ENCODE measurements at places on chromosomes 1 and 21. TPM values are rescaled to one million over a fixed set of nuclear protein-coding genes. Genes with fewer than 3 reads are reported as not detected.

GNG4 gene
- 1.8 TPM for total RNA-seq

BEND5 gene
- total RNA-seq: not detected

CDKN2C gene
- total RNA-seq: 12.7 TPM

LCE3D gene
- total RNA-seq: not detected

A3GALT2 gene
- not detected for total RNA-seq

NBPF6 gene
- not detected for total RNA-seq

INTS7 gene
- 9.6 TPM for total RNA-seq

STUM gene
- total RNA-seq: not detected

COL6A2 gene
- 421 TPM for total RNA-seq

PRRC2C gene
- 132 TPM for total RNA-seq

LAMC2 gene
- total RNA-seq: 1.8 TPM

KRTAP21-2 gene
- not detected for total RNA-seq

TDRD10 gene
- not detected for total RNA-seq

DNA sequence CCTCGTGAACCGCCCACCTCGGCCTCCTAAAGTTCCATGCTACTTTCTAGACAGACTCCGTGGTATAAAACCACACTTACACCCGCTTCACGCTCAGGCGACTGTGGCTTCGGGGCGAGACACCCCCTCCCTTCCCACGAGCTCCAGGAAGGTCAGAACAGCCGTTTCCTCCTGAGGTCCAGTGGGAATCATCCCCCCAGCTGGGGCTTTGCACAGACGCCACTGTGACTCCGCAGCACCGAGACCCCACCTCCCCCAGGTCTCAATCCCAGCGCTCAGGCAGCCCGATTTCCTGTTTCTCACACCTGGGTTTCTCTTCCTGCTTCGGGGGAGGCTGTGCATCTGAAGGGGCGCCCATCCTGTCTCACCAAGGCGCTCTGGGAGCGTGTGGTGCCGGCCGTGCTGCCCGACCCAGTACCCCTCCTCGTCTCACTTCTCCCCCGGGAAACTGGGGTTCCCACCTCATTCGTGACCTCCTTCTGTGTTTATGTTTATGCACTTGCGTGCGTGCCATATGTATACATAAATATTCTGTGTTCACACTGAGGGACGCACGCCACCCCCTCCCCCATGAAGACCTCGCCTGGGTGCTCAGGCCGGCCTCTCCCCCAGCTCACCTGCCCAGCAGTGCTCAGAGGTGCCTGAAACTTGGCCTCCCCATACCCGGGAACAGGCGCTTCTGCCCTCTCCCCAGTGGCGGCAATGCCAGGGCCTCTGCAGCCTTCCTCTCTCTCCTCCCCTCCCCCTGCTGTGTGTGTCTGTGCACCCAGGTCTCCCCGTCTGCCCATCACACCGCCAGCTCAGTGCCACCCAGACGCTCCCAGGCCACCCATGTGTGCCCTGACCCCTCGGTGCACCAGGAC, 14.6 kb downstream of the SLC35E2B start:
- no peak overlapping the region for H3K27ac ChIP-seq
- no peak for DNase-seq
- H3K4me3 ChIP-seq: no peak overlapping the region
- no peaks in the 10 kb centered on the region for H3K36me3 ChIP-seq
- H3K27me3 ChIP-seq: no peaks in the 10 kb centered on the region

- H3K4me3 ChIP-seq: no peak overlapping the region
- peaks cover 5% of the 10 kb centered on the region for H3K4me1 ChIP-seq
- no peak overlapping the region for H3K27ac ChIP-seq
- H3K27me3 ChIP-seq: peaks cover 5% of the 10 kb centered on the region
- no peaks in the 10 kb centered on the region for H3K36me3 ChIP-seq
These were observed 43.4 kb downstream of the CDCP2 start for GRCh38 chr1:54109129-54110090.

- no peak overlapping the region for H3K27ac ChIP-seq
- no peak overlapping the region for H3K4me3 ChIP-seq
- DNase-seq: no peak
- H3K27me3 ChIP-seq: peaks cover 1% of the 10 kb centered on the region
- peaks cover 30% of the 10 kb centered on the region for H3K4me1 ChIP-seq
These were observed 14.0 kb downstream of the PRDM15 start for GRCh38 chr21:41865002-41865777.

GRCh38 chr1:14265495-14265894, 333.0 kb upstream of the KAZN start:
- no peak overlapping the region for H3K27ac ChIP-seq
- no peaks in the 10 kb centered on the region for H3K27me3 ChIP-seq
- no peaks in the 10 kb centered on the region for H3K4me1 ChIP-seq
- no peak overlapping the region for H3K4me3 ChIP-seq
- no peaks in the 10 kb centered on the region for H3K36me3 ChIP-seq
- DNase-seq: no peak

DNA sequence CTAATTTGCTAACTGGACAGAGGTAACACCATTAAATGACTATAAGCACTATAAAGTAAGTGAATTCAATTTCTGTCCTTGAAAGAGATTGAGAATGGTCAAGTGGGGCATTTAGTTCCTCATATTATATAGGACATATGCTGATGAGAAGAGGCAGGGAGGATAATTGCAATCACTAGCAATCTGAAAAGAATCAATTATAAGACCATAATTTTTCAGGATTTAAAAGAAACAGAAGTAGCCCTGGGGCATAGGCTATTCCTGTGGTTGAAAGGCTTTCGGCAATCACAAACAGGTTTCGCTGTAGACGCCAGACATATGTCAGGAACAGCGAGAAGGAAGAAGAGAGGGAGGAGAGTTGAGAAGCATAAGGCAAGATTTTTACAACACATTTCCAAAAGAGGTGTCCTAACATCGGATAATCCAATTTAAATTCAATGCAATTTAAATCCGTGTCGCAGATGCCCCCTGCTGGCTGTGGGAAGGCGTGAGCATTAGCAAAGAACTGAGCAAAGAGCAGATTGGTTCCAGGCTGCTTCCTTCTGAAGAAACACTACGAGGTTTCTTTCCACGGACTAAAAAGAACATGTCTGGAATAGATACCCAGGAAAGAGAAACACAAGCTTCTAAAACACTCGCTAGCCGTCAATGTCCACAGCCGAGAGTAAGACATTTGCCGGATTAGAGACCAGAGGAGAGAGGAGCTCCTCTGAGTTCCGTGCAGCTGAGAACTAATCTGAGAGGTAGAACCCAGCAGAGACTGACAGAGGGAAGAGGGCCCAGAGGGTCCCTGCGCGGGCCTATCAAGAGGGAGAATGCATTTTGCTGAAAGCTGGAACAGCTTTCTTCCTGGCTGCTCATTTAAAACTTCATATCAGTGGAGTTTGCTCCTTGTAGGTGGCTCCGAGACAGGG, 27.9 kb downstream of the RGS5 start:
- no peaks in the 10 kb centered on the region for H3K36me3 ChIP-seq
- peaks cover 62% of the 10 kb centered on the region for H3K4me1 ChIP-seq
- DNase-seq: peak; percentile 57

- no peaks in the 10 kb centered on the region for H3K36me3 ChIP-seq
- H3K27me3 ChIP-seq: no peaks in the 10 kb centered on the region
- DNase-seq: no peak
- H3K27ac ChIP-seq: no peak overlapping the region
These were observed 210.3 kb downstream of the TOMM20 start for GRCh38 chr1:234918181-234918841.

- H3K4me3 ChIP-seq: no peak overlapping the region
- H3K27me3 ChIP-seq: no peaks in the 10 kb centered on the region
- no peaks in the 10 kb centered on the region for H3K4me1 ChIP-seq
- H3K36me3 ChIP-seq: peaks cover 21% of the 10 kb centered on the region
- DNase-seq: no peak
These were observed 28.2 kb downstream of the UBE2G2 start for GRCh38 chr21:44773291-44773932.

DNA sequence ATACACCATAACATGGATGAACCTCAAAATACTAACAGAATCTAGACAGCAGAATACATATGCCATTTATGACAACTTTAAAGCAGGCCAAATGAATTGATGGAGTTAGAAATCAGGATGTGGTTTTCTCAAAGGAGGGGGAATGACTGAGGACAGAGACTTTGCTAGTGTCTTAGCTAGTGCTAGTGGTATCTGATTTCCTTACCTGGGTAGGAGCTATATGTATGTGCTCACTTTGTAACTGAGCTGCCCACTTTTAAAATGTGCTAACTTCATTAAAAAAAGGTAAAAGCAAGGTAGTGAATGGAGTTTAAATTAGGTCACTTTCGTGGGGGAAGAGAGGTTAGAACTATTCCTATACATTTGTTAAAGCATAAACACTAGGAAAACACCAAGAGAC, 2.6 kb downstream of the GTF2B start:
- H3K27ac ChIP-seq: peak overlapping the region; percentile 4
- H3K4me1 ChIP-seq: peaks cover 42% of the 10 kb centered on the region
- peaks cover 4% of the 10 kb centered on the region for H3K27me3 ChIP-seq
- DNase-seq: no peak
- H3K4me3 ChIP-seq: peak overlapping the region; percentile 53

- peaks cover 5% of the 10 kb centered on the region for H3K27me3 ChIP-seq
- no peak overlapping the region for H3K4me3 ChIP-seq
- H3K27ac ChIP-seq: no peak overlapping the region
- no peak for DNase-seq
These were observed 94.2 kb upstream of the SLC2A1 start for GRCh38 chr1:43052786-43053439.

GRCh38 chr1:101420406-101420805, 183.6 kb downstream of the S1PR1 start:
- no peak overlapping the region for H3K4me3 ChIP-seq
- H3K27me3 ChIP-seq: no peaks in the 10 kb centered on the region
- H3K36me3 ChIP-seq: no peaks in the 10 kb centered on the region
- no peaks in the 10 kb centered on the region for H3K4me1 ChIP-seq

DNA sequence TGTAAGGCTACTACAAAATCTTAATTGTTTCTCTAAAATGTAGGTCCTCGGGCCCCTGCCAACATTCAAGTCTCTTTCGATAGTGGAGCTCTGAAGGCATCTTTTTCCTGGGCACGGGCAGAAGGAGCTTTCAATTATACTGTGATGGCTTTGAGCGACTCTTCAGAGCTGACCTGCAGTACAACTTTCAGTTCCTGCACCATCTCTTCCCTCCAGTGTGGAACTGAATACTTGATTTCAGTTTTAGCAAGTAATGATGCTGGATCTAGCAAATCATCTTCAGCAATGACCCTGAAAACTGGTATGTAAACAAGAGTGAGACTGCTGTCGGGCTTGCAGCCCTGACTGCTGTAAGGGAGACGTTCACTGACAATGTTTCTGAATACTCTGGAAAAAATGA, 9.6 kb downstream of the FNDC7 start:
- no peaks in the 10 kb centered on the region for H3K36me3 ChIP-seq
- peaks cover 47% of the 10 kb centered on the region for H3K4me1 ChIP-seq
- no peaks in the 10 kb centered on the region for H3K27me3 ChIP-seq
- H3K27ac ChIP-seq: peak overlapping the region; percentile 67
- peak overlapping the region; percentile 66 for H3K4me3 ChIP-seq

GRCh38 chr1:169650551-169650950, 20.6 kb upstream of the SELP start:
- H3K4me3 ChIP-seq: no peak overlapping the region
- H3K36me3 ChIP-seq: no peaks in the 10 kb centered on the region
- H3K4me1 ChIP-seq: no peaks in the 10 kb centered on the region

DNA sequence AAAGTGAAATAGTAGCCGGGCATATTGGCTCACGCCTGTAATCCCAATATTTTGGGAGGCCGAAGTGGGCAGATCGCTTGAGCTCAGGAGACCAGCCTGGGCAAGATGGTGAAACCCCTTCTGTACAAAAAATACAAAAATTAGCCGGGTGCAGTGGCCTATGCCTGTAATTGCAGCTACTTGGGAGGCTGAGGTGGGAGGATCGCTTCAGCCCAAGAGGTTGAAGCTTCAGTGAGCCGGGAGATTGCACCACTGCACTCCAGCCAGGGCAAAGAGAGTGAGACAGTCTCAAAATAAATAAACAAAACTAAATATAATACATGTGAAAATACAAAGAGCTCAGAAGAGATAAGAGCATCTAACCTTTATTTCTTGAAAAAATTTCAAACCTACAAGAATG, 2.3 kb upstream of the MSTO1 start:
- H3K4me3 ChIP-seq: no peak overlapping the region
- no peak for DNase-seq
- no peak overlapping the region for H3K27ac ChIP-seq
- no peaks in the 10 kb centered on the region for H3K27me3 ChIP-seq

GRCh38 chr1:221331273-221332183, 410.4 kb downstream of the DUSP10 start:
- no peaks in the 10 kb centered on the region for H3K27me3 ChIP-seq
- no peak for DNase-seq
- peaks cover 26% of the 10 kb centered on the region for H3K4me1 ChIP-seq
- peaks cover 17% of the 10 kb centered on the region for H3K36me3 ChIP-seq
- no peak overlapping the region for H3K4me3 ChIP-seq

DNA sequence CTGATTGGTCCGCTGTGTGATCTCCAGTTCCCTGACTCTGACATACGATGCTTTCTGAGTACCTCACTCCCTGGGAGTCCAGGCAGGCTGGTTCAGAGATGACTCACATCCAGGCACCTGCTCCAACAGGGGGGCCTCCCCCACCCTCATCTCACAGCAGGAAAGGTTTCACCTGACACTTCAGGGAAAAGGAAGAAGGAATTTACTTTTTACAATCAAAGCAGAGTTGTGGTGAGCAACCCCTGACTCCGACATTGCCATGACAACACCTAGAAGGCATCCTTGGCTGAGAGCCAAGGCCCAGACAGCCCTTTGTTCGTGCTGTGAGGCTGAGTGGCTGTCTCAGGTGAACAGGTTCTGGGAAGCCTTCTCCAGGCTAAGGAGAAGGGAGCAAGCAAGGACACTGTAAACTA, 164.6 kb upstream of the GJB5 start:
- no peak overlapping the region for H3K27ac ChIP-seq
- H3K27me3 ChIP-seq: peaks cover 1% of the 10 kb centered on the region
- H3K4me3 ChIP-seq: no peak overlapping the region
- no peaks in the 10 kb centered on the region for H3K36me3 ChIP-seq

DNA sequence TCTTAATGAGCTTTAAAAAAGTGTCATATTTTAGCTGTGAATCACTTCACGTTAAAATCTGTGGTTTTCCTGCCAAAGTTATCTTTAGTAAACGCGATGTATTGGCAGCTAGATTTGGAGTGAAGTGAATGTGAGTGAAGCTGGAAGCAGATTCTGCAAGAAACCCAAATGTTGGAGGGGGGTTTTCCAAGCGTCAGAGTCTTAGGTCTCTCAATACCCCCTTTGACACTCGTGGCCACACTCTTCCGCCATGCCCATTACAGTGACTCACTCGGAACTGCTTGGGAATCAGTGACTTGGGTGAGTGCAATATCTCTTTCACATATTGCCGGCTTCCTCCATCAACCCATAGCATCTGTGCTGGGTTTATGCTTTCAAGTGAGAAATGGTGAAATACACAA, 17.5 kb downstream of the B3GALT5 start:
- H3K27ac ChIP-seq: peak overlapping the region; percentile 80
- H3K36me3 ChIP-seq: peaks cover 14% of the 10 kb centered on the region
- peak overlapping the region; percentile 82 for H3K4me3 ChIP-seq
- H3K27me3 ChIP-seq: peaks cover 1% of the 10 kb centered on the region

DNA sequence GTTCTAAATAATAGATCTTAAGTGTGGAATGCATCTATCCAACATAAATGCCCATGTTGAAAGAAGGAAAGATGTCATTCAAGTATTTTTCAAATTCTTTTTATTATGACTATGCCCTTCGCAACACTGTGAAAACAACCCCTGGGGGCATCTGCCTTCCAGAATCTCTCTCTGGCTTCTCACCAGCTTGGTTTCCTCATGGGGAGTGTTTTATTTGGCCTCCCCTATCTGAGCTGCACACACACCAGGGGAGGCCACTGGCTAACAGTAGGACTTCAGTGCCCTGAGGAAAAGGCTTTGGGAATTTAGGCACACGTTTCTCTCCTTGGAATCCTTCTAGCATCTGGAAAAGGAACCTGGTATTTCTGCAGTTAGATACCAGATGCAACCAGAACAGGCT, 130.6 kb downstream of the EDEM3 start:
- no peak overlapping the region for H3K27ac ChIP-seq
- H3K4me1 ChIP-seq: peaks cover 24% of the 10 kb centered on the region
